ENCODE measurements at places on chromosomes 2 and 18. TPM values are rescaled to one million over a fixed set of nuclear protein-coding genes. Genes with fewer than 3 reads are reported as not detected.
A peak's percentile ranks its signal among the peaks of the same experiment; 100 is the strongest.

GRCh38 chr18:75491361-75491760, 63.9 kb upstream of the SMIM21 start:
- H3K36me3 ChIP-seq: no peaks in the 10 kb centered on the region
- H3K27ac ChIP-seq: no peak overlapping the region
- DNase-seq: no peak
- no peak overlapping the region for H3K4me3 ChIP-seq

The MAT2A gene
- 307 TPM for total RNA-seq

DNA sequence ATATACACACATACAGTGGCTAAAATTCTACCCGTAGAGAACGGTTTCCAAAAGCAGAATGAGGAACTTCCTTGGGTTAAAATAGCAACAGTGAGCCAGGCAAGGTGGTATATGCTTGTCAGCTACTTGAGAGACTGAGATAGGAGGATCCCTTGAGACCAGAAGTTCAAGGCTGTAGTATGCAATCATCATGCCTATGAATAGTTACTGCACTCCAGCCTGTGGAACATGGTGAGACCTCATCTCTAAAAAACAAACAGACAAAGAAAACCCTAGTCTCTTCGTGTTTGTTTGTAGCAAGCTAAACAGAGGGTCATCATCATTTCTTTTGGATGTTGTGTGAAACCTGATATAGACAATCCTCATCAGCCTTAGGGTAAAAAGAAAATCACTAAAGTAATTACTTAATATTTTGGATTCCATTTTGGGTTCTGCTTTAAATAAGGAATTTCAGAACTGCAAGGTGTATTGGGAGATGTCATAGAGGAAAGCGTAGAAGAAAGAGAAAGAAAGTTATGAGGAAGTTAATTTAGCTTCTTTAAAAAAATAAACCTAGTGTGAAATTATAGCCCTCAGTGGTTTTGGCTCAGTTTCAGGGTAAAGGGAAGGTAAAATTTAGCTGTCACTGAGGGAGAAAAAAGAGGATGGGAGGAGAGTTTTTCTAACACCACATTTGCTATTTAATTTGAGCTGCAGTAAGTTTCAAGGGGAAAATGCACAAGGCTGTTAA, 46.5 kb downstream of the PLEK start:
- H3K36me3 ChIP-seq: no peaks in the 10 kb centered on the region
- H3K27ac ChIP-seq: no peak overlapping the region
- no peaks in the 10 kb centered on the region for H3K4me1 ChIP-seq
- no peaks in the 10 kb centered on the region for H3K27me3 ChIP-seq
- no peak overlapping the region for H3K4me3 ChIP-seq
- no peak for DNase-seq

The ANO7 gene
- total RNA-seq: 6.9 TPM

- peak; percentile 78 for DNase-seq
- H3K4me1 ChIP-seq: peaks cover 13% of the 10 kb centered on the region
- H3K27me3 ChIP-seq: no peaks in the 10 kb centered on the region
- no peaks in the 10 kb centered on the region for H3K36me3 ChIP-seq
- no peak overlapping the region for H3K4me3 ChIP-seq
Observed at GRCh38 chr2:120867290-120868241, 131.9 kb downstream of the GLI2 start.

DNA sequence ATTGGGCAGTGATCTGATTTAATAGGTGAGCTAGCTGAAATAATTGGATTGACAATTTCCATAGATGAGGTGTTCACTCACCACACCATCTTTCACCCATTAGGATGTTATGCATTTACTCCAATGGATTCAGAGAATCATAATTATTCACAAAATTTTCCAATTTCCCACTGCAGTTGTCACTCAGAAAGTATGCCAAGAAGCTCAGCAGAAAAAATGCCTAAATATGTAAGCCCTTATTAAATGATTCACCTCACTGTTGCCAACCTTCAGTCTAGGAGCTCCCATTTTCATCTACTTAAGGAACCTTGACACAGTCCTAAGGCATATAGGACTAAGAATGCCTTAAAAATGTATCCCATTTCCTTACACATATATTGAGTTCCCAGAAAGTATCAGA, 94.3 kb downstream of the MBD2 start:
- no peak overlapping the region for H3K4me3 ChIP-seq
- no peaks in the 10 kb centered on the region for H3K36me3 ChIP-seq
- peaks cover 2% of the 10 kb centered on the region for H3K4me1 ChIP-seq
- H3K27ac ChIP-seq: no peak overlapping the region
- DNase-seq: no peak
- no peaks in the 10 kb centered on the region for H3K27me3 ChIP-seq
